ENCODE measurements at places on chromosomes 16 and 17.
A peak's percentile ranks its signal among the peaks of the same experiment; 100 is the strongest.

GRCh38 chr17:13437966-13438779 lies 163.6 kb downstream of the HS3ST3A1 start:
- no peak for DNase-seq

DNA sequence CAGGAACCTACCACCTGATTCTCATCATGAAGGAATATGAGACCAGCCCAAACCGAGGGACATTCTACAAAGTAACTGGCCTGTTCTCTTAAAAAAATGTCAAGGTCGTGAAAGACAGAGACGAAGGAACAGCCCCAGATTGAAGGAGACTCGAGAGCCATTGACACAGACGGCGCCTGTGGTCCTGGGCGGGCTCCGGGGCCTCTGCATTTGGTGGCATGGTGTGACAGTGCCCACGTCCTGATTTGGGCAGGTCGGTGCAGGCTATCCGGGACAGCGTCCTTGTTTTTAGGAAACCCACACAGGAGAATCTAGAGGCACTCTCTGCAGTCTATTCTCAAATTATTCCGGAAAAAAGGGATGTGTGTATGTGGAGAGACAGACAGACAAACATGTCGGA lies 64.1 kb downstream of the ADCY9 start:
- no peak for DNase-seq

DNA sequence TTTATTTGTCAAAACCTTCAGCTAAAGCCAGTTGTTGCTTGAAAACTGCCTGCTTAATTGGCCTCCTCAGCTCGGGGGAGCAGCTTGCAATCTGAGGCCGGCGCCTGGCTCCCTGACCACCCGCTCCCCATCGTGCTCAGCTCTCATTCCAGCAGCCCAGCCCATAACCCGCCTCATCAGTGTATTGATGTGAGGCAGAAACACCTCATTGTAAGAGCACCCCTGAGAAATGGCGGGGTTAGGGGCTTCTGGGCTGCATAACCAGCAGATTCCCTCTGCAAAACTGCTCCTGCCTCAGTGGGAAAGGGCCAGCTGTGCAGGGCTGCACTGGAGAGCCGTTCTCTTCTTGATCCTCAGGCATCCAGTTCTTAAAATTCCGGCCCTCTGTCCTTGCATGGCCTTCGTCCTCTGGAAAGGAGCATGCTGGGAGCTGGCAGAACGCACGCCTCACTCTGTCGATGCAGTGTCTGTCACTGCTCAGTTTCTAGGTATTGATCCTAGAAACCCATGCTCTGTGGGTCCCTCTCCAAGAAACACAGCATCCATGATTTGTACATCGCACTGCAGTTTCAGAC lies 113.8 kb upstream of the CHMP6 start:
- DNase-seq = no peak

DNA sequence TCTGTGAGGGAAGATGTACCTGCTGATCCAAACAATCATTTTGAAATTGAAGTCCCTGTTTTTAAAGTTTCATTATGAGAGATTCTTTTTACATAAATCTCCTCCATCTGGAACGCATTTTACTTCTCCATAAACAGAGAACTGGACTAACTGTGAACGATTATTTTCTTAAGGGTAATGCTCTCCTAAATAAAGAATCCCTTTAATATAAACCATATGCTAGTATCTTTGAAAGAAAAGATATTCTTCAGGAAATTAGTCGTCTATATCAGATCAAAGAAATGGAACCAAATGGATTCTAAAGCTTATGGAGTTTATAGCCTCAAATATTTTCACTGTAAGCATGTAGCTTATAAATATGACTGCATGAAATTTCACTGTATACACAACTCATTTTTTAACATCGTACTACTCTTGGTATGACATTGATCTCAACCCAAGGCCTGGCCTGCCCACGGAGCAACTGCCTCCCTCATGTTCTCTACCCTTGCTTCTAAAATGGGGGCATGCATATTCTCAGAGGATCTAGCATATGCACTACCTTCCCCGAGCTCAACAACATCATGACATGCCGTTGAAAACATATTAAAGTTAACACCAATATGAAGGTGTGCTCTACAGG lies 66.4 kb downstream of the MYH10 start:
- no peak for DNase-seq

GRCh38 chr17:57447990-57448758 lies 191.9 kb downstream of the MSI2 start:
- DNase-seq = no peak

DNA sequence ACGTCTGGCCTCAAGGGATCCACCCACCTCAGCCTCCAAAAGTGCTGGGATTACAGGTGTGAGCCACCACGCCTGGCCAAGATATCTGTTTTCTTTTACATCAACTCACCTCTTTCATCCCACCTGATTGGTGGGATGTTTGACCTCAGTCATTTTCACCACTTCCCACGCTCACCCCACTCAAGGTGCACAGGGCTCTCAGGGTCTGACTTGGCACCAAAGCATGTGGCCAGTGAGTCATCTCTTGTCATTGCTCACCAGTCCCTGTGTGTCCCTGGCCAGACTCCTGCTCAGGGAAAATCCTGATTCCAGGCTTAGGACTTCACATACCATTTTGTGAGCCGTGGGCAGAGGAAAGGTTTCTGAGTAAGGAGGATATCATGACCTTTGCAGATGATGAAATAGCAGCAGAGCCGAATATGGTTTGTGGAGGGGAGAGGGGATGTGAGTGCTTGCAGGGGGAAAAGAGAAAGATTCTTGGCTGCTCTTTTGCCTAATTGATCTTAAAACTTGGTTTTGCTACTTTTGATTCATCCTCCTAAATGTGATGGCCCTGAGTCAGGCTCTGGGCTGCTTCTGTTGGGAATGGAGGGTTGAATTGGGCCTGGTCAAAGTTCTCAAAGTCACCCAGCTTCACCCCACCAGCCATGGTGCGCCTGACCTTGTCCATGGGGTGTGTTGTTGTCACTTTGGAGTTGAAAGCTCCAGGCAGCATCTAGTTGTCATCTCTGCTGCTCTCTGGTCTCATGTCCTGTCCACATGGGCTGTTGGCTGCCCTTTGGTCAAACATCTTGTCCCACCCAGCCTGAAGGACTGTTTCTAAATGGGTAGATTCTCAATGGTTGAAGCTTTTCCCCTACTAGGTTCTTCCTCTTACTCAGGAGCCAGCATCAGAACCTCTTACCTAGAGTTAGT lies 6.0 kb upstream of the KCNH6 start:
- peak; percentile 46 for DNase-seq

GRCh38 chr17:2387086-2388019 lies 13.5 kb downstream of the MNT start:
- DNase-seq = no peak

DNA sequence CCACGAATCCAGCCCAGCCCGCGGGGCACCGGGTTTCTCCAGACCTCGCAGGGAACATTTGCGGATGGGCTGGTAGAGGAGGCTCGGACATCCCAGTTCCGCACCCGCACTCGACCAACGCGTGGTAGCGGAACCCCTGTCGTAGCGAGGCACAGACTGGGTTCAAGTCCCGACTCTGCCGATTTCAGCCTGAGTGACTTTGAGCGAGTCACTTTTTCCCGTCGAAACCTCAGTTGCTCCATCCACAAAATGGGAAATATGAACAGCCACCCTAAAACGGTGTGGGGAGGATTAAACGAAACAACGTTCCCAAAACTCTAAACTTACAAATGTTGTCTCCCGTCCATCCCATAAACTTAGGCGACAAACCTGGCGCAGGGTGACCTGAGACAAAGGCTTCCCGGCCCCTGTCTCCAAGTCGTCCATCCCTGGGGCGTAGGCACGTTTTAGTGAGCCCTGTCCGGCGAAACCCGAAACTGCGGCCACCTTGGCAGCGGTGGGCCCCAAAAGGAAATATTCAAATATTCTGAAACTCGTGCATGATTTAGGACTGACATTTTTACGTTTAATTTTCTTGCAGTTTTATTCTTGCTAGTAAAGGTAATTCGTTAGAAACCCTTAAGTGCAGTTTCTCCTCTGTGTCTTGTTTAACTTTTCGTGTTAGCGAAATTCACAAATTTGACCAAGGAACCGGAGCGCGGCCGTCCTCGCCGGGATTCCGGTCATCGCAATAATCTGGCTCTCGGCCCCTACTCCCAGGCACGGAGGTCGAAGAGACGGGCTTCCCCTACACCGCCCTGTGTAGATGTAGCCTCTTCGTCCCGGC lies 1.9 kb upstream of the MLLT6 start:
- DNase-seq = no peak

DNA sequence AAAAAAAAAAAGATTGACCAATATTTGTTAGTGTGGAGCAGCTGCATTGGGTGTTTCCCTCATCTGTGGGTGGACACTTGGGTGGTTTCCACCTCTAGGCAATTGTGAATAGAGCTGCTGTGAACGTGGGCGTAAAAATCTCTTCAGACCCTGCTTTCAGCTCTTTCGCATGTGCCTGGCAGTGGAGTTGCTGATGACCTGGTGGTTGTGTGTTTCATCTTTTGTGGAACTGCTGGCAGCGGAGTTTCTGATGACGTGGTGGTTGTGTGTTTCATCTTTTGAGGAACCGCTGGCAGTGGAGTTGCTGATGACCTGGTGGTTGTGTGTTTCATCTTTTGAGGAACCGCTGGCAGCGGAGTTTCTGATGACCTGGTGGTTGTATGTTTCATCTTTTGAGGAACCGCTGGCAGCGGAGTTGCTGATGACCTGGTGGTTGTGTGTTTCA lies 21.4 kb downstream of the ZC3H18 start:
- peak; percentile 34 for DNase-seq

GRCh38 chr16:67417333-67418061 lies 1.2 kb upstream of the ZDHHC1 start:
- no peak for DNase-seq

- no peak for DNase-seq
These were observed 5.7 kb upstream of the ZNF469 start for GRCh38 chr16:88376835-88377726.

DNA sequence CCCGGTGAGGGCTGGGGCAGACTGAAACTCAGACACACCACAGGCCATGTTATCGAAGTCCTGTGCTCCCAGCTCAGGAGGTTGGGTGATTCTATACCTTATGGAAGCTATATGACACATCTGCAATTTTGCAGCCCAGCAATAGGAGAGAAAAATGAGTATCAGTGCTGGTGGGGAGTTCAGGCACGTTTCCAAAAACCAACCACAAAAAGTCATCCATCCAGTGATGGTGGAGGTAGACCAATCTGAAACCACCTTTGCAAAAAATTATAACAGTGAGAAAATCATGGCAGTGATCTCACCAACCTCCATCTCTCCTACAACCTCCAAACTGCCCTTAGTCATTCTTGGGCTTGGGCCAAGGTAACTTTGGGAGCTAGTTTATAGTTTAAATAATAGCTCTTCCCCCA lies 327.9 kb downstream of the SLC39A11 start:
- no peak for DNase-seq

- no peak for DNase-seq
These were observed 54.3 kb upstream of the NOL11 start for GRCh38 chr17:67663457-67663856.

DNA sequence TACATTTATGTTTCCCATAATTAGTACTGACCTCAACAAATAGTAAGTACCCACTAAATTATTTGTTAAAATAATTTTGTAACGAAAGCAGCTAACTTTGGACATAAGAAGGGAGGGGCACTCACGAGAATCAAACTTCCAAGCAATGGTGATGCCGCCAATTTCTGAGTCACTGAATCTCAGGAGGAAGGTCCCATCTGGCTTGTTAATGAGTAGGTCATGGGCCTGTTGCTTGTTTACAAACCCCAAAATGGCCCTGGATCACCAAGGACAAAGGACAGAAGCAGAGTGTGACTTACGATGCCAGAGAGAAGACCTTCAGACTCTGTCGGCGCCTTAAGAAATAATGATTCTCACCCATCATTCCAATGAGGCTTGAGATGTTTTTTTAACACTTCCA lies 15.8 kb upstream of the GHDC start:
- no peak for DNase-seq

GRCh38 chr16:15864939-15865338 lies 8.1 kb upstream of the MYH11 start:
- DNase-seq = no peak

DNA sequence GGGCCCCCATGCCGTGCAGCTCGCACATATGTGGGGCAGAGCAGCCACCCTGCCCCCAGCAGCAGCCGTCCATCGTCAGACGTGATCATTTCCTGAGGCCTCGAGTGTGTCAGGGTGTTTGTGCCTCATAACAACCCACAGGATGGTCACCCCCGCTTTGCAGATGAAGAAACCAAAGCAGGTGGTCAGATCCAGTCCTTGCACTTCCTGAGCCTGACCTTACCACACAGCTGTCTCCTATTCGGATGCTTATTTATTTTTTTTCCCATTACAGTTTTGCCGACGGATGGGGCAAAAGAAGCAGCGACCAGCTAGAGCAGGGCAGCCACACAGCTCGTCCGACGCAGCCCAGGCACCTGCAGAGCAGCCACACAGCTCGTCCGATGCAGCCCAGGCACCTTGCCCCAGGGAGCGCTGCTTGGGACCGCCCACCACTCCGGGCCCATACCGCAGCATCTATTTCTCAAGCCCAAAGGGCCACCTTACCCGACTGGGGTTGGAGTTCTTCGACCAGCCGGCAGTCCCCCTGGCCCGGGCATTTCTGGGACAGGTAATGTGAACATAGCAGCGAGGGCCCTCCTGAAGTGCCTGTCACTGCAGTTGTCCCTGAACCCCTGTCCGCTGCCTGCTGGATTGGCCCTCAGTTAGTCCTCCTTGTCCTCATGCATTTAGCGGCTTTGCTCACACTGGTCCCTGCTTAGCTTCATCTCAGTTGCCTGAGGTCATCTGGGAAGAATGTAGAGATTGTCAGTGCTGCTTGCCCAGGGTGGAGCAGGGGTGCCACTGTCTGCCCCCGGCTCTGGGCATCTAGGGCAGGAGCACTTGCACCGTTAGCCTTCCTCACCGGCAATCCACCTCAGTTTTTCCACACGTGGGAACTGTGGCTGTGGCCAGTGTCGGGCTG lies 1.4 kb downstream of the MPG start:
- no peak for DNase-seq

- DNase-seq = no peak
These were observed 985 bp upstream of the FZD2 start for GRCh38 chr17:44556166-44556831.

- DNase-seq = no peak
These were observed 12.9 kb upstream of the ZKSCAN2 start for GRCh38 chr16:25270577-25270976.

- DNase-seq = no peak
These were observed 6.7 kb downstream of the ARL16 start for GRCh38 chr17:81676906-81677305.

DNA sequence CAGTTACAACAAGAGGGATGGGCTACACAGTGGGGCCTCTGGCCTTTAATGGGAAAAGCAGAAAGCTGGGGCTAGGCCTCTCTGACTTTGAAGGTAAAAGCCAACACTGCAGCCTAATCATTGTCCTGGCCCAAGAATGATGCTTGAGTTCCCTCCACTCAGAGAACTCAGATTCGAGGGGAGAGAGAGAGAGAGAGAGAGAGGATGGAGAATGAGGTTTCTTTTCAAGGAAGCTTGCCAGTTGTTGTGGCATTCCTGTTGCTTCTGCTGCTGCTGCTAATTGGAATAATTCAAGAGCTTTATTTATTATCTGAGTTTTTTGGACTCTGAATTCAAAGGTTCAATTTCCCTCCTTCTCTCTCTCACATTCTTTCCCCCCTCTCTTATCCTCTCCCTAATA lies 144.6 kb upstream of the IRX6 start:
- DNase-seq = no peak

GRCh38 chr17:55487695-55488432 lies 23.4 kb downstream of the SMIM36 start:
- no peak for DNase-seq

- no peak for DNase-seq
These were observed 44.1 kb upstream of the MYH10 start for GRCh38 chr17:8674344-8675305.
